ENCODE measurements at places on chromosomes 11 and 22.

- no peak for DNase-seq
Observed at GRCh38 chr11:112226831-112227401, 688 bp downstream of the PTS start.

- no peak for DNase-seq
Observed at GRCh38 chr11:61543606-61544306, 35.2 kb downstream of the LRRC10B start.

- DNase-seq: no peak
Observed at GRCh38 chr22:29031227-29032011, 30.2 kb downstream of the C22orf31 start.

- no peak for DNase-seq
Observed at GRCh38 chr11:115919341-115920091, 415.3 kb upstream of the CADM1 start.

- no peak for DNase-seq
Observed at GRCh38 chr22:43666457-43666856, 145.6 kb downstream of the EFCAB6 start.

DNA sequence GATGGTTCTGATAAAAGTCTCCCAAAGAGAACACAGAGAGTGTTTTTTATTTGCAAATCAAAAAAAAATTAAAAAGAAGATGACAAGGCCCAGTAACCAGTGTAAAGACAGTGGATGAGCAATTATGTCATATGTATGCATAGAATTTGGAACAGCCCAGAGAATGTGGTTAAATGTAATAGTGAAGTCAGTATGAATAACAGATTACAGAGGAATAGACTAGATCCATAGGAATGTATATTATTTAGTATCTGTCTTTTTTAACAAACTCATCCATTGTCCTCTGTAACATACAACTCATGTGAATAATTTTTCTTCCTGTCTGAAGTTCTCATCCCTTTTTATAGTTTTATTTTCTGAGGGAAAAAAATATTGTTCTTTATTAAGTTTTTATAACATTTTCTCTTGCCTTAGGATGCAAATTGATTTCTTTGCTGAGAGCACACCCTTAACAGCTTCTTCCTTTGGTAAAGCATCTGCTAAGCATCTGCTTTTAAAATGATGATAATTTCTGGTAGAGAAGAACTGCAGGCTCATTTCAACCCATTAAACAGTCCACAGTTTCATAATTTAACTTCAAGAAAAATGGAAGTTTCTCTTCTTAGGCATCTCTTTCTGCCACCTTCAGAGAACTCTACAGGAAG lies 266.5 kb upstream of the MTNR1B start:
- no peak for DNase-seq

- no peak for DNase-seq
Observed at GRCh38 chr11:27355575-27356104, 7.4 kb downstream of the CCDC34 start.

GRCh38 chr11:117055469-117055868 lies 42.8 kb downstream of the SIK3 start:
- DNase-seq: no peak

Measured in stimulated activated effector memory CD8-positive, alpha-beta T cell treated with anti-CD3 and anti-CD28 coated beads, Interleukin-12 subunit alpha, Interleukin-12 subunit beta, amount 100 ng/mL, for 72 hours (primary cell).